Kidney (tissue), 22 donors: ENCODE measurements at places on chromosomes 2 and 18. TPM values are rescaled to one million over a fixed set of nuclear protein-coding genes. Genes with fewer than 3 reads are reported as not detected.

GRCh38 chr2:104538077-104538476, 315.8 kb upstream of the POU3F3 start:
- no peak for DNase-seq

GRCh38 chr18:44543387-44543786, 137.3 kb upstream of the SETBP1 start:
- no peak for DNase-seq

GRCh38 chr2:167653131-167653530, 594.3 kb downstream of the STK39 start:
- DNase-seq = no peak

- no peak for DNase-seq
Measured at GRCh38 chr2:160499865-160500264, 6.3 kb upstream of the RBMS1 start.

The TSPYL6 gene
- not detected for polyA plus RNA-seq

The DOK6 gene
- 4.6 TPM for polyA plus RNA-seq
